Upper lobe of left lung (tissue), 6 donors: ENCODE measurements at places on chromosomes 2 and 18. TPM values are rescaled to one million over a fixed set of nuclear protein-coding genes. Genes with fewer than 3 reads are reported as not detected.

The SERPINB3 gene
- total RNA-seq: not detected

The PLGLB2 gene
- total RNA-seq: 0.76 TPM

DNA sequence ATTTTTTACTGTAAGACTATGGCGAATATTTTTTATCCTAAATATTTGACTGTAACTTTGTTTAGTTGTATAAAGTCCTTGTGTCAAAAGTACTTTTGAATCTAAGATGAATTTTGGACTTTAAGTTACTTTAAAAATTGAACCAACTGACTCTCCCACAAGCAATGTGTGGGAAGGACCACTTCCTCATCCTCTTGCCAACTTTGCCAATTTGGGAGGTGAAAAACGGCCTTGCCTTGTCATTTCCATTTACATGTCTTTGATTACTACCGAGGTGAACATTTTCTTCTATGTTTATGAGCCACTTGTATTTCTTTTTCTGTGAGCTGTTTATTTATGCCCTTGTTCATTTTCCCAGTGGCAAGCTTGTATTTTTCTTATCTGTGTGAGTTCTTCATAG lies 12.8 kb upstream of the MSGN1 start:
- no peaks in the 10 kb centered on the region for H3K36me3 ChIP-seq
- no peak overlapping the region for H3K4me3 ChIP-seq
- H3K4me1 ChIP-seq: no peaks in the 10 kb centered on the region
- no peak overlapping the region for H3K27ac ChIP-seq
- no peaks in the 10 kb centered on the region for H3K27me3 ChIP-seq

DNA sequence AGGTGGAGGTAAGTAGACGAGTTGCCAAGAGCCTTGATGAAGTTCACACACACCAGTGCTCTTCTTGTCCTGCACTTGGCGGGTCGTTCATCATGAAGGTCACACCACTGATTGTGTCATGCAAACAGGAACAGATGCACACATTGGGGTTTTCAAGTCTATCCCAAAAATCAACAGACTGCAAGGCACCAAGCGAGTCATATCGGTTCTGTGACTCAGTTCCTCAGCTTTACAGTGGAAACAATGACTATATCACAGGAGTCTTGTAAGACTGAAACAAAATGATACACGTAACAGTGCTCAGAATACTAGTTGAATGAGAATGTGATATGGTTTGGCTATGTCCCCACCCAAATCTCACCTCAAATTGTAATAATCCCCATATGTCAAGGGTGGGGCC lies 526.9 kb upstream of the ID2 start:
- DNase-seq: no peak
- no peaks in the 10 kb centered on the region for H3K36me3 ChIP-seq
- H3K4me1 ChIP-seq: no peaks in the 10 kb centered on the region
- H3K27me3 ChIP-seq: no peaks in the 10 kb centered on the region
